Memory B cell (primary cell): ENCODE measurements at places on chromosomes 4 and X.

GRCh38 chr4:128242601-128243000 lies 45.0 kb downstream of the PGRMC2 start:
- DNase-seq = no peak

DNA sequence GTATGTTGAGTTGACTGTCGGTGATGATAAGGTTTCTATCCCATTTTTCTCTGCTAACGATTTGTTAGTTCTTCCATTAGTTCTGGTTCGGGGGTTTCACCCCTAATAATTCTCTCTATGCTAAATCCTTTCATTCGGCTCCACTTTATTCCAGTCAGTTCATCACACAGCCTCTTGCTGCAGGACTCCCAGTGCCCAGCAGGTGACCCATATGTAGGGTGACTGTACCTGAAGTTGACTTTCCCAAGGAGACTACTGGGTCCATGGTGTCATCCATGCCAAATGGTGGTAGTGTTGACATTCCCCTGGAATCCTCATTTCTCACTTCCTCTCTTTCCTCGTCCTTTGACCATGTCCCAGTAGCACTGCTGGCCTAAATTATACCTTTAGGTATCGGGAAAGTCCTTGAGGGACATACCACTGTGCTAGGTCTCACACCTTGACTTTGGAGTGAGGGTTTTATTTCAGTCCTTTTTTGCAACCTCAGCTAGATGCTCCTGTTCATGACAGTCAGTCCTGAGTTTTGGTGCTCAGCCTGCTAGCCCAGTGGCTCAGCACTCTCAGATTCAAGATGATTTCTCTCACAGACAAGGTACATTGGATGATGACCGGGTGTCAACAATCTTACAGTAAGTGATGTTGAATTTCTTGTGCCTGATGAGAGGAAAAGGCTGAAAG lies 105.1 kb upstream of the ARHGAP24 start:
- no peak for DNase-seq

- DNase-seq = peak; percentile 21
Measured at GRCh38 chrX:71181558-71181909, 36.9 kb downstream of the NLGN3 start.

DNA sequence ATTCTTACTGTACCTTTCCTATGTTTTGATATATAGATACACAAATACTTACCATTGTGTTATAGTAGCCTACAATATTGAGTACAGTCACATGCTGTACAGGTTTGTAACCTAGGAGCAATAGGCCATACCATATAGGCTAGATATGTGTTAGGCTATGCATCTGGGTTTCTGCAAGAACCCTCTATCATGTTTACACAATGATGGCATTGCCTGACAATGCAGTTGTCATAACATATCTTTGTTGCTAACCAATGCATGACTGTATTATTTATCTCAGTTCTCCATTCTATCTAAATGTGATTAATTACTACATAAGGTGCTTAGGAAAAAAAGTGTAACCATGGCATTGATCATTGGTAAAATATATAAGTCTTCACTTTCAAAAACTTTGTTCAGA lies 10.0 kb upstream of the SPCS3 start:
- DNase-seq = no peak

GRCh38 chr4:183449193-183449882 lies 4.9 kb downstream of the CDKN2AIP start:
- no peak for DNase-seq

- DNase-seq = no peak
Measured at GRCh38 chr4:148124512-148124911, 317.7 kb downstream of the NR3C2 start.
